ENCODE measurements at places on chromosomes 6 and 20.

GRCh38 chr6:133244519-133244918 is 3.4 kb downstream of the EYA4 start:
- DNase-seq, result no peak

GRCh38 chr6:35948725-35949124 is 27.8 kb upstream of the SRPK1 start:
- no peak for DNase-seq

GRCh38 chr20:50861012-50861411 is 66.2 kb downstream of the BCAS4 start:
- DNase-seq, result no peak

- DNase-seq, result no peak
These were observed 91.7 kb downstream of the JARID2 start for GRCh38 chr6:15337582-15337981.

- DNase-seq, result no peak
These were observed 2.9 kb downstream of the DXO start for GRCh38 chr6:31968791-31969711.

GRCh38 chr6:131692031-131692430 is 9.2 kb downstream of the OR2A4 start:
- DNase-seq, result no peak

GRCh38 chr6:47495207-47495606 is 17.6 kb downstream of the CD2AP start:
- DNase-seq, result no peak

DNA sequence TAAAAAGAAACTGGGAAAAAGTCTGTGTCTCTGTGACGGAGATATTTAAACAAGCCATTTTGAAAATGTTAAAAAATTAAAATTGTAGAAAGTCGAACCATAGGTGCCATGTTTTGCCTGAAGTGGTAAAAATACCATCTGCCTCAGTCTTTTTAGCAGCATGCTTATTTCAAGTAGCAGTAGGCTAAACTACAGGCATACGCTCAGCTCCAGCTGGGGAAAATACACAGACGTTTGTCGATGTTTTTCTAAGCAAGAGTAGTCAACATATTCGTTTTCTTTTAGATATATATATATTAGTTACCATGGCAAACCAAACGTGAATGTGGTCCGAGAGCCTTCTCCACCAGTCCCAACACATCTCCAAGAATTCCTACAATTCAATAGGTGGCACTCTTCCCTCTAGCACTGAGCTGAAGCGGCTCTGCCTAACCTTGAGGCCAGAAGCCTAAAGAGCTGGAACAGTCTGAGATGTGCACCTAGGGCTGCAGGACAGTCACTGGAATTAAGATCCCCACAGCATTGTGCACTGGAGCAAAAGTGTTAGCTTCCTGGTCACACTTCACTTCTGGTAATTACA is 70.2 kb upstream of the BEND3 start:
- no peak for DNase-seq

DNA sequence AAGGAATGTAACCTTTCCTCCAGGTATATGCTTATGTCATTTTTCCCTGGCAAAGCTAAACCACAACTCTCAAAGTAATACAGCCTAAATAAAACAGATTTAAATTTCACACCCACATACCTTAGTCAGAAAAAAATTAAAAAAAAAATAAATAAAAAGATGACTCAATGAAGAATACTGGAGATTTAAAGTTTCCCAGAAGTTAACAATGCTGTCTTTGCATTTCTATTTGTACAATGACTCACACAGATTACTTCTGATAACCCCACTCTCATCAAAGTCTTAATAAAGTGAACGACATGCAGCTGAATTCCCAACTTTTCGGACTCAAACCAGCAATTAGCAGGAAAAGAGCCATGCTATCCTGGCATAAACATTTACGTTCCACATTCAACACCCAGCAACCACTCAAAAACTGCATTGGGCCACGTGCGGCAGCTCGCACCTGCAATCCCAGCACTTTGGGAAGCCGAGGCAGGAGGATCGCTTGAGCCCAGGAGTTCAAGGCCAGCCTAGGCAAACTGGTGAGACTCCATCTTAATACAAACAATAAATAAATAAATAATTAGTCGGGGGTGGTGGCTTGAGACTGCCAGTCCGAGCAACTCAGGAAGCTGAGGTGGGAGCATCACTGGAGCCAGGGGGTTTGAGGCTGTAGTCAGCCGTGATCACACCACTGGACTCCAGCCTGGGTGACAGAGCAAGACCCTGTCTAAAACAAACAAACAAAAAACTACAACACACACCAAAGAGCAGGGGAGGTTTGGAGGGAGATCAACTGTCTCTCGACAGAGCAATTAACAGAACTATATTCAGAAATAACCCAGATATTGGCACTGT is 130.5 kb downstream of the WDR27 start:
- DNase-seq, result no peak

DNA sequence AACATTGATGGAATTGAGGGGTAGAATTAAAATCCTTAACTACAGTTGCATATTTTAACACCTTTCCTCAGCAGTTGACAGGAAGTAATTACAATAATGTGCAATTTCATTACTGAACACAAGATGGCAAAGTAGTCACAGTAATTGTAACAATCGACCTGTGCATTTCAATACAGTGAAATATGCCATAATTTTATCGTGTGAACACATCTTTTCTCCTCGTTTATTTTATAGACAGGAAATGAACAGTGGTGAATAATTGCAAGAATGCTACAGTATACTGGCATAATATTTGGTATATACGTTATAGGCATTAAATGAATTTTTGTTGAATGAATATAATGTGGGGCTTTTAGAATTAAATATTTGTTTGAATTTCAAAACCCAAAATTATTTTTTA is 25.0 kb downstream of the CYB5R4 start:
- no peak for DNase-seq

DNA sequence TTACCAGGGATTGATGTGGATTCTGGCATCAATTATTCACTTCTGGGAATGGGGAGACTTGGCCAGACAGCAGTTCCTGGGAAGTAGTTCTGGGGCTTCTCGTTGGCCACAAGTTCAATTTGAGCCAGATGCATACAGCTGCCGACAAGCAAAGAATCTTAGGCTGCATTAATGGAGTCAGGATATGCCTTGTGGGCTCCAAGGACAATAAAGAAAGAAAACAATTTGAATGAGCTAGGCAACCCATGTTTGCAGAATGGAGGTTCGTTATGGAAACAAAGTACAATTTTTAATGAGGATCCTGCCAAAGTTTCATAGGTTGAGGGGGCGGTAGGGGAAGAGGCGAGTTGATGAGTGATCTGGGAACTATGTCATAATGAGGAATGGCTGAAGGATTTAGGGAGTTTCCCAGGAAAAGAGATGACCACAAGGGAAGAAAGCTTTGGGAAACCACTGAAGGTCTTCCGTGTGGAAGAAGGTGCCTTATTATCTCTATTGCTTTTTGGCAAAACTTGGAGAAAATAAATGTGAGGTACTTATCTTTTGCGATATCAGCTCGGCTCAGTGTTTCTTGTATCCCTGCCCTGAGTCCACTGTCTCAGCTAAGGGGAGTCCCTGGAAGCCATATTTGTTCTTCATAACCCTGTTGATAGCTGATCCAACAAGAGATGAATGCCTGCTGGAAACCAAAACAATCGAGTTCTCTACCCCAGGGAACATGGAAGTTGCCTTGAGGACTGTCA is 181.0 kb upstream of the ZNF217 start:
- DNase-seq, result no peak

DNA sequence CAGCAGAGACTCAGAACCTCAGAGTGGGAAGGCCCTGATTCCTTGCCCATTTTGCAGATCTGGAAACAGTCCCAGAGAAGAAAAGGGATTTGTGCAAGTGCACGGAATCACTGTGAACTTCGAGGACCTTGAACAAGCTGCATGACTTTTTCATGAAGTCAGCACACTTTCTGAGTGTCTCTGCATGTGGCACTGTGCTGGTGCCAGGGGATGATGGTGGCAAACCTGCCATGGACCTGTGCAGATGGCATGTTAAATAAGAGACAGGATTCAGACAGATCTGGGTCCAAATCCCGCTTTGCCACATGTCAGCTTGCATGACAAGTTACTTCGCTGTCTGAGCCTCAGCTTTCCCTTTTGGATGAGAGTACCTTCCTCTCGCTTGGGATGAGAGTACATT is 26.8 kb downstream of the ZNF831 start:
- DNase-seq, result no peak

GRCh38 chr6:20349225-20349624 is 52.5 kb upstream of the E2F3 start:
- DNase-seq, result no peak

DNA sequence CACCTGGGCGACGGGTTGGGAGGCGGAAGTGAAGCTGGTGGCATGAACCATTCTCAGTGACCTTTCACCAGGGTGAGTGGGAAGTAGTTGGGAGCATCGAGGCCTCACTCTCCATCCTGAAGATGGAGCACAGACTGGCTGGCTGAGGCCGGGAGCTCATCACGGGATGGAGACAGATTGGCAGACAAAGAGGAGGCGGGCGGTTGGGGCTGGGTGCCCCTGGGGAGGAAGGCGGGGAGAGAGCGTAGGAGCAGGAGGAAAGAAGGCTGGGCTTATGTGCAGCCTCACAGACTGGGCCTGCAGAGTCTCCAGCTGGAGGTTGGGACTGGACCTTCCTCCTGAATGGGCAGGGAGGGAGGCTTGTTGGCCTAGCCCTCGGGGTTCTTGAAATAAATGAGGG is 44.2 kb upstream of the SCRT2 start:
- DNase-seq, result no peak

DNA sequence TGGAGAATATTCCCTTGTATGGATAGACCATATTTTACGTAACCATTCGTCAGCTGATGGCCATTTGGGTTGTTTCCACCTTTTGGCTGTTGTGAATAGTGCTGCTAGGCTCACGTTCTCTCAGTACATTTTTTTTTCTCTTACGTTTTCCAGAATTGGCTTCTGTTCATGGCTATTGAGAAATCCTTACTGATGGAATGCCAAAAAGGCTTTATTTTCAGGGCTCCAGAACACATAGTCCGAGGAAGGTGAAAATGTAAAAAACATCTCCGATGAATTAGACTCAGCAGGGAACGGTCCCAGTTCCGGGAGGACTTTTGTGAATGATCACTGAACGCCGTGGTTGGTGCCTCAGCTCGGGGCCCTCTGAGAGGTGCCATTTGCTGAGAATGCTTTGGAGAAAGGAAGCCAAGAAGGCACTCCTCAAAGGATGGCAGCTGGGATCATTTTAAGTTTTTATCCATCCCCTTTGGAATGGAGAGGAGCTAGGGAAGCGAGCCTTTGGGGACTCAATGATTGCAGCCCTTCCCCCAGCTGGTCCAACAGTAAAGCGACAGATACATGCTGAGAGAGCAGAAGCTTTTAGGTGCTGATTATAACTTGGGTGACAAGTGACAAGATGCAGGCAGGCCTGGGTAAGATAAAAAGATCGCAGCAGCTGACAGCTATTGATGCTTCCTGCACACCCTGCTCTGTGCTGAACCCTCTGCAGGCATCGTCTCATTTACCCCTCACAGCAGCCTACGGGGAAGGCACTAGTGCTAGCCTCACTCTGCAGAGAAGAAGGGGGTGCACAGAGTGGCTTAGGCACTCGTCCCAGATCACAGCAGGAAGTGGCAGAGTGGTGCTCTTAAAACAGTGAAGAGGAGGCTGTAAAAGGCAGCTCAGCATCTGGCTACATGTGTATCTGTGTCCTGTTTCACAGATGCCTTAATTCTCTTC is 133.4 kb upstream of the KCNG1 start:
- DNase-seq, result no peak

DNA sequence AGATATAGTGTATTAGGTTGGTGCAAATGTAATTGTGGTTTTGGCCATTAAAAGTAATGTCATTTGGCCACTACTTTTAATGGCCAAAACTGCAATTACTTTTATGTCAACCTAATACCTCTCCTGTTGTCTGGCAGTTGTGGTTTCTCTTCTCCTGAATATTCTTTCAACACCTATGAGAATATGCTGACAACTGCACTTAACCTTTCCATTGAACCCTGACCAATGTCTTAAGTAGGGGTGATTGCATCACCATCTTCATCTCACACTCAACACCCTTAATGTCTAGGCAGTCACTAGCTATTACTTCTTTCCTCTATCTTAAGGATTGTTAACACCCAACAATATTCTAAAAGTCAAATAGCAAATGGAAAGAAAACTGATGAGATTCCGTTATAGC is 200.5 kb upstream of the HSF2 start:
- DNase-seq, result no peak

GRCh38 chr20:32285621-32286371 is 8.3 kb downstream of the KIF3B start:
- DNase-seq, result no peak

DNA sequence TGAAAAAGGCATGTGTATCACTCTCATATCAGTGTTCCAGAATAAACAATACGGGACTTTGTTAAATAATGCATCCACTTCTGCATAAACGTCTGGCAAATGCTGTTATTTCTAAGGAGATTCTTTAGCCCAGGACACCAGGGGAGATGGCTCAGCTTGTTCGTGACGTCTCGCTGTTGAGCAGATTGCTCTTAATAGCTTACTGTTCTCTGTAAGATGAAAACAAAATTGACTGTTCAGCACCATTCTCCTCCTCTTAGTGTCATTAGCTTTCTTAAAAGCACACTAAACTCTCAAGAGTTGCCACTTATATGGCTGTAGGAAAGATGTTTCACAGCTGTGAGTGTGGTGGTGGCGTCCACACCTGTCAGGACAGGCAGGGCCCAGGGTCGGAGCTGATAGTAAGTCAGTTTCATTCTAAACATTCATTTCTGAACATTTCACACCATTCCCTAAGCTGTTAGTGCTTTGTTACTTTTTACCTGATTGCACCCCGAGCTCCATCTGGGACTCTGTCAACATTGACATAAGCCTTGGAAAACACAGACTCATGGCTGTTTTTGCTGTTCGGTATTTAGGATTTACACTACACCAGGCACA is 132.1 kb downstream of the ZDHHC14 start:
- DNase-seq, result no peak

DNA sequence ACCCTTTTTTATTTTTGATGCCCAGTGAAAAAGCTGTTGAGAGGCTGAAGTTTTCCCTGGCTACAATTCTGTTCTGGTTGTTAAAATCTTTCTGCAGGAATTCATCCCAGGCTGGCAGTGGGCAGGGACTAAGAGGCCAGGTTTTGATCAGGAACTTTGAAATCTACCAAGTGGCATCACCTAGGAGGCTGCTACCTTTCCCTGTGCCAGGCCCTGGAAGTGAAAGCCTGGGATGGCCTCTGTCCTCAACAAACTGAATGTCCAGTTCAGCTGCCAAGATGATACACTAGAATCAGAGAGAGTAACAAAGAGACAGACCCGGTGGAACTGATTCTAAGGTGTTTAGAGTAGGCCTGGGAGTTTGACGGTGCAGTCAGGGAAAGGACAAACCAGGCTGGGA is 596 bp downstream of the IYD start:
- no peak for DNase-seq

Measured in activated CD8-positive, alpha-beta memory T cell treated with anti-CD3 and anti-CD28 coated beads for 4 hours (primary cell).